ENCODE measurements at places on chromosomes 6 and 20.

GRCh38 chr20:4453359-4453758 is 268.4 kb upstream of the PRND start:
- DNase-seq, result no peak

DNA sequence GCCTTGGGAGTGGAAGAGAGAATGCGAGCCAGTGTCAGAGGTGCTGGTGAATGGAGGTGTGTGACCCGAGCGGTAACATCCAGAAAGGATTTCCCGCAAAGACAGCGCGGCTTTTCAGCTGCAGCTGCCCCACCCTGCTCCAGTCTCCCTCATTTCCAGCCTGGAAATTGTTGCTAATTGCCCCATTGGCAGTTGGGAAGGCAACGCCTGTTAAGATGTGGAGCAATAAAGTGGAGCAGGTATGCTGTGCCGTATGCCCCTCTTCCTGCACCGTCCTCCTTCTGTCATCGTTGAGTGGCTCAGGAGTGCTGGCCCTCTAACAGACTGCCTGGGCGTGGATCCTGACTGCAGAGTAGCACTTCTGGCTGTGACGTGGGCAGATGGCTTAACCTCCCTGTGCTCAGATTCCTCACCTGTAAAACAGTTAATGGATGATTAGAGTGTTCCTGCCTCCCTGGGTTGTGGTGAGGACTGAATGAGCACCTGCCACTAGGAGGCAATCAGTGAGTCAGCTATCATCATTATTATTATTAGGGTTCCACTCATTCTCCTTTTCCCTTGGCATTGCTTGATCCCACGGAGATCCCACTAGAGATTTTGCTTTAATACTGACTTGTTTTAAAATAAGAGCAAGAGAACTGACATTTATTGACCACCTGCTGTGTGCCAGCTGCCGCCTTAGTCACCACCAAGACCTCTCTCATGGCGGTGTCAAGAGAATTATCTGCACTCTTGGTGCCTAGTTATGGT is 11.7 kb downstream of the ARFGEF2 start:
- no peak for DNase-seq

GRCh38 chr20:61696181-61696735 is 369.4 kb downstream of the TAF4 start:
- no peak for DNase-seq

GRCh38 chr6:125231133-125231532 is 70.6 kb downstream of the HDDC2 start:
- DNase-seq, result no peak

GRCh38 chr20:61219021-61219431 is 33.0 kb upstream of the CDH4 start:
- DNase-seq, result no peak

DNA sequence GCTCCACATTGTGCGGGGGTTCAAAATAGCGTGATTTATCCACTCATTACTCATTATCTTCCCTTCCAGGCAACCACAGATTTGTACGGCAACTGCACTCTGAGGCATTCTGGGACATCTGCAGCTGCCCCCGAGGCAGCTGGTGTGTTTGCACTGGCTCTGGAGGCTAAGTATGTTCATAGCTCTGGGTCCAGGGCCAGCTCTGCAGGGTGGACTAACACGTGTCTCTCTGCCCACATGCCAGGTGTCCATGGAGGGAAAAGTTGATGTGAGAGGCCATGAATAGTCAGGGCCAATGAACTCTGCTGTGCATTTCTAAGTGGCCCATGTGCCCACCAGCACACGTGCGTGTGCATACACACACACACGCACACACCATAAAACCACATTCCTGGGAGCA is 74.9 kb downstream of the BFSP1 start:
- DNase-seq, result no peak

DNA sequence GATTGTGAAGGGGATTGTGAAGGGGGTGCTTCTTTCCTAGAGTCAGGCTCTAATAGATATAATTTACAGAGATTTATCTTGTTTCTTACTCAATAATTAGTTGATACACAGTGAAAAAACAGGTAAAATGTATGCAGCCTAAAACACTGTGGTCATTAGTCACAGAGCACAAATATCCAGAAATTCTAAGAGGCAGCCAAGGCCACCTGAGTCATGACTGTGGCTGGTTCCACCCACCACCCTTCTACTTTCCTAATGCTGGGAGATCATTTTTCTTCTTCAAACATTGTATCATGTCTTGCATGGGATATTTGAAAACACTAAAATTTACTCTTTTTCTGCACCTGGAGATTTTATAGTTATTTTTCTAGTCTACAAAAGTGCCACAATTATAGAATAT is 181.6 kb downstream of the OTOR start:
- no peak for DNase-seq

- DNase-seq, result no peak
Measured at GRCh38 chr6:33613146-33613794, 7.9 kb upstream of the ITPR3 start.

DNA sequence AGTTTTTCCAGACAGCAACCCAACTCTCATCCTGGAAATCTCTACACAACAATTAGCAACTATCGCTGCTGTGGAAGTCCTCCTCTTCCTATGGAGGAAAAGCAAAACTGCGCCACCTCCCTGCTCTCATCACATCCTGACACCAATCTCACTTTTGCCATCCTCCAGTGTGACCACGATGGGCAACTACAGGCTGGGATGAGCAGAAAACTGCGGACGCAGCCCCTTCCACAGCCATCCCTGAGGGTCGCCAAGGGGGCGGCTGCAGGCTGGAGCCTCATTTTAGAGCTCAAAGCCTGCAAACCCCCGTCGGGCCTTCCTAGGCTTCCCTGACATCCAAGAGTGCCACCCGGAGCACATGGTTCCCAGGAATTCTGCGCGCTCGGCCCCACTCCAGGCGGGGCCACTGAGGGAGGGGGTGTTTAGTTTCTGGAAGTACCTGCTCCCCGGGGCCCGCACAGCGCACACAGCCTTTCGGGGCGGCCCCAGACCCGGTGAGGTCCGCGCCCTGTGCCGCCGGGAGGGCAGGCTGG is 1.2 kb downstream of the TCFL5 start:
- no peak for DNase-seq

DNA sequence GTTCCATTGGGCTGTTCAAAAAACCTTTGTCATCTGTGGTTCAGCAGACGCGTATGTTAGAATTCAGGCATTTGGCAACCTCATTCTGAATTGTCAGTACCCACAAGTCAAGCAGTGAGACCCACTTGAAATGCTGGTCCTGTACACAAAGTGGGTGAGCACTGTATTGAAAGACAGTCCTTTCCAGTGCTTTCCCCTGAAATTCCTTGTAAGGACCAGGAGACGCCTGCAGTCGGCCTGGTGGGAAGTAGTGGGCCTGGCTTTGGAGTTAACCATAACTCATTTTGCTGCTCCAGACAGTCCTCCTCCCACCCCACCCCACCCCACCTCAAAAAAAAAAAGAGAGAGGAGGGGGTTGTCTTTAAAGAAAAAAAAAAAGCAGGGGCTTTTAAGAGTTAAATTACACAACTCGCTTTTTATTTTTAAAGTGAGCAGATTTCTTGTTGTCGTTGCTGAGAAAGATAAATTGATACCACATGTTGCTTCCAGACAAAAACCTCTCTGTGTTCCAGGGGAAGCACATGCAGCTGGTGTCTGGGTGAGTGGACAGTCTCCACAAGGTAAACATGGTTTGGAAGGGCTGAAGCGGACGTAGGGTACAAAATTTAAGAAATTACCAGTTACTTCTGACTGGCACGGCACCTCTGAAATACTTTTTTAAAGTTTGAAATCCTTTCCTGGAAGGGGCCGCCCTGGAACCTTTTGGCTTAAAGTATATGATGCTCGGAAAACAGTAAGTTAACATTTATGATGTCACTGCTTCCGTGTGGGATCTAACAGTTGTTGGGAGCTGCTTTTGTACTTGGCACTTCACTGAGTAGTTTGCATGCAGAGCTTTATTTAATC is 95.3 kb downstream of the FOXO3 start:
- DNase-seq, result no peak

GRCh38 chr20:49283703-49284625 is 6.1 kb upstream of the ZNFX1 start:
- DNase-seq, result no peak

- DNase-seq, result peak; percentile 10
Measured at GRCh38 chr20:36644706-36645095, 1.3 kb downstream of the SLA2 start.

GRCh38 chr6:3871515-3871914 is 22.3 kb downstream of the FAM50B start:
- DNase-seq, result no peak

DNA sequence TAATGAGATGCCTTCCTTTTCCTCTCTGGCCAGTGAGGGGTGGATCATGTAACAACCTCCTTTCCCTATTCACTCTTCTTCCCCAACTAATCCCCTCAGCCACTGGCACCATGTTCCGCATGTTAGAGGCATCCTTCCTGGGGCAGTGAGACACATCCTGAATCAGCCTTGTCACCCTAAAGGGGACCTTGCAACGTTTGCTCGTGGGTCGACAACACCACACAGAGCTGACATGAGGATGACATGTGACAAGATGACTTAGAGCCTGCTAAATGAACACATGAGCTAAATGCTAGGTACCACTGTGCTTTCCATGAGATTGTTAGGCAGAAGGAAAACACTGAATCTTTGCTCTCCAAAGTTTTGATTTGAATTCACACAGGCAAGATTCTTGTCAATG is 129.2 kb downstream of the ATXN1 start:
- DNase-seq, result no peak

DNA sequence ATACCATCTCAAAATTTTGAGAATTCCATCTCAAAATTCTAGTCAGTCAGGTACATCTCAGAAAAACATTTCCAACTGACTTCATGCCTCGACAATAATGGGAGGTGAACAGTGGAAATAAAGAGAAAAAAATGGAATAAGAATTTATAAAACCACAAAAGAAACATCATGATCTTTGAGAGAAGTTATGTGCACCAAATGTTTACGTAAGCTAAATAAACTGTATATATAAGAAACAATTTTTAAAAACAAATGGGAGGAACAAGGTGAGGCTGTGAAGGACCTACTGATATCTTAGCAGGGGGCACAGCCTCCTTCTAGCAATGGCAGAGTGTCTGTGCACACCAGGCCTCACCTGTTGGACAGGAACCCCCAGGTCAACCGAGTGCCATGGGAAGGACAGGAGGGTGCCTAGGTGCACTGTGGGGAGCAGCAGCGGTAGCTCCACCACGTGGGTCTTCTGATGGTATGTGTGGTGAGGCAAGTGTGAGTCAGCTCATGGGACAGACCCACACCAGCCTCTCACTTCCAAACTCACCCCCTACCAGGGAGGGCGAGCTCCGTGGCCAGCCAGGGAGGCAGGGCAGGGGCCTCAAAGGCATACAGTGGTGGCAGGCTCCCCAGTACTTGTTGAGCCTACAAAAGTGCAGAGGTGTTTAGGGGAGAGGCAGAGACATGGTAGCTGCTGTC is 23.2 kb downstream of the DIDO1 start:
- no peak for DNase-seq

- no peak for DNase-seq
Measured at GRCh38 chr6:125431971-125432370, 130.2 kb upstream of the HDDC2 start.

GRCh38 chr20:36018208-36018988 is 50.0 kb downstream of the CNBD2 start:
- no peak for DNase-seq

- no peak for DNase-seq
Measured at GRCh38 chr6:164020142-164020541, 605.6 kb downstream of the QKI start.
